ENCODE measurements at places on chromosomes 4 and X.

DNA sequence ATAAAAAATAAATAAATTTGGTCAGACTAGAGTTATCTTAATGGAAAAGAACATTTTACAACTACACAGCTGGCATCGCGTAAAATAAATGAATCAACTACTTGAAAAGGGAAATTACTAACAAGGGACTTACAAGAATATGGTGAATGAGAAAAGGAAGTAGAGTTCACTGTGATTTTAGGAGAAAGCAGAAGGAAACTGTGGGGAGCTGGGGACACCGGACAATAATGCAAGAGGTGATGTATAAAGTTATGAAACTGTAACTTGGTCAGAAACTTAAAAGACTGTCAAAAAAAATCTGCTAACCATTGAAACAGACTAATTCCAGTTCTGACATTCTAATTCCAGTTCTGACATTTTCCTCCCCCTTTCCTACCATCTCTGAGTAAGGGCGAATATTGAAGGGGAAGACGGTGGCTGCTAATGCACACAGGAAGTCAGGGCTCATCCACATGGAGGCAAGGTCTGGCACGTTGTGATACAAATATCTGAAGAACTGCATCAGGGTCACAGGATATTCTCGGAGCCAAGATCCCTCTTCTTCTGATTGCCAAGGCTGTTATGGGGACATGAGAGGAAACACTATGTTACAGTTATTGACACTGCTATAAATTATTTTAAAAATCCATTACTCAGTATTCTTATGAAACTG is 170.5 kb downstream of the CDS1 start:
- DNase-seq = no peak

DNA sequence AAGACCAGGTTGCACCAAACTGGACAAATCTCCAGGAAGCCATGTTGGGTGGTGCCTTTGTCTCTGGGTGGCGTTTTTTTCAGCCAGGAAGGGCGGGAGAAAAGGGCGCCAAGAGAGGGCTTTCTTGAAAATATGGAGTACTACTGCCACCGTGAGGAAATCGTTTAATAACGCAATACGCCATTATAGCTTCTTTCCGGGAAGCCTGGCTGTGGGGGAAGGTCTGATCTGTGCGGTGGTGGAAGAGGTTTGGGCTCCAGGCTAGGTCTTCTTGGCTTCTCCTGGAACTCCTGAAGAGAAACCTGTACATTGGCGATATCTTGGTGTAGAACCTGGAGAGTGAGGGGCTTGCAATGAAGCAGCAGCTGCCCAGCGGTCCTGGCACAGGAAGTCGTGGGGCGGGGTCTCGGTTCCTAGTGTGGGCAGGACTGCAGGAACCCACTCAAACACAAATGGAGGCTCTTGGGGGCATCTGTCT is 202.7 kb downstream of the OR13H1 start:
- peak; percentile 4 for DNase-seq

DNA sequence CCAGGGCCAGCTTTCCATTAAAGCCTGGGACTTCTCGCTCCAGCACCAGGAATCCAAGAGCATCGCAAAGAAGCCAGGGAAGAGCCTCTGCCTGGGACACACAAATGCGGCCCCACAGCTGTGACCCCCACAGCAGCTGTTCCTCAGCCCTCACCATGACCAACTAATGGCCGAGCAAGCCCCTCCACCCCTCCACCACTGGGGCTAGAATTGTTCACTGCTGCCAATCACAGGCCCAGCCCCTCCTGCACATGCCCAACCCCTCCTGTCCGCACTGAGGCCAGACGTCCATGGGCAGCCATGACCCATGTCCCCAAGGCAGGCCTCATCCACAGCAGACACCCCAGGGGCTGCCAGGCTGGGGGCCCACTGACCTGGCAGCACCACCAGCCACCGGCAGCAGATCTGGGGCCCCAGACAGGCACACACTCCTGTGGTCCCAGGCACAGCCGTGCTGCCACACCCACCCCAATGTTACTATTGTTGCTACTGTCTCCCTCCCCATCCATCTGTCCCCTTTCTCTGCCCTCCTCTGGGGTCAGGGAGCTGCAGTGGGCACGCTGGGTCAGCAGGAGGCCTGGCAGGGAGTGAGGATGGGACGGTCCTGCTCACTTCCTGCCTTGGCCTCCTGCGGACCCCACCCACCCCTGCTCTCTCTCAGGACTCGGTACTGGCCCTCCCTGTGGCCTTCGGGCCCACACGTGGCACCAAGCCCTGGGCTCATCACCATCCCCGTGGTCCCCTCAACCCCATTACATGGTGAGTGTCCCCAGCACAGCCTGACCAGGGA is 56.0 kb downstream of the ZFYVE28 start:
- no peak for DNase-seq

DNA sequence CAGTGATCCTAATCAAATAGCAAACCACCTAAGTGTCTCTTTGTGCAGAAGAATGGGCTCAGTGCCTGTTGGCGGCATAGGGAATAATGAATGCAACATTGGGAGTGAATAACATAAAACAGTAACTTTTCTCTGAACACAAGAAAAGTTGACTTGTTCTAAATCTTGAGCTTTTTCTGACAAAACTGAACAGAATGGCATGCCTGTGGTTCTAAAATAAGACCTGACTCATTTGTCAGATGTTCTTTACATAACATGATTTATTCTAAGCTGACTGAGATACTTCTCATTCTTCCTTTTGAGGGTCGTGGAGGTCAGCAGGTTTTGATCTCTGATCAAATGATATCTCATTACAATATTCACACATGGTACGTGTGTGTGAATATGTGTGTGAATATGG is 165.4 kb upstream of the WDR1 start:
- peak; percentile 40 for DNase-seq

GRCh38 chr4:17584521-17585213 is 7.7 kb downstream of the LAP3 start:
- DNase-seq = no peak

- DNase-seq = no peak
Observed at GRCh38 chrX:39398215-39398962, 597.1 kb downstream of the MID1IP1 start.

GRCh38 chr4:187711586-187711985 is 284.0 kb upstream of the ZFP42 start:
- peak; percentile 14 for DNase-seq

GRCh38 chr4:58093352-58093751 is 983.2 kb upstream of the IGFBP7 start:
- no peak for DNase-seq

- peak; percentile 91 for DNase-seq
Observed at GRCh38 chr4:181684310-181684709, 558.9 kb upstream of the TENM3 start.

- DNase-seq = no peak
Observed at GRCh38 chrX:50618788-50619558, 148.3 kb upstream of the DGKK start.

DNA sequence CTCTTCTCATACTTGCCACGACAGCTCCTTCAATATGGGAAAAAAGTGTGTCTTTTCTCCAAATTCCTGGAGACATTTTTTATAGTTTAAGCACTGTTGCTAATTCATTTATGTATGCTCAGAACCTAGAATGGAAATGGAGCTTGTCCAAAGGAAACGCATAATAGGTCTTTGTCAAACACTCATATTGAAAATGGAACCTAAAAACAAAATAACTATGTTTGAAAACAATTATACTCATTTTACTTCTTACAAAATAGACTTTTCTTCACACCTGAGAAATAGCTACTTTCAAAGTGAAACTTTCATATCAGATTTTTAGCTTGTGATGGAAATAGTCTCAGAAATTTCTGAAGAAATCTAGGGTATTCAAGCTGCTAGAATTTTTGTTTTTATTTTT is 529.7 kb upstream of the BOD1L1 start:
- DNase-seq = no peak

DNA sequence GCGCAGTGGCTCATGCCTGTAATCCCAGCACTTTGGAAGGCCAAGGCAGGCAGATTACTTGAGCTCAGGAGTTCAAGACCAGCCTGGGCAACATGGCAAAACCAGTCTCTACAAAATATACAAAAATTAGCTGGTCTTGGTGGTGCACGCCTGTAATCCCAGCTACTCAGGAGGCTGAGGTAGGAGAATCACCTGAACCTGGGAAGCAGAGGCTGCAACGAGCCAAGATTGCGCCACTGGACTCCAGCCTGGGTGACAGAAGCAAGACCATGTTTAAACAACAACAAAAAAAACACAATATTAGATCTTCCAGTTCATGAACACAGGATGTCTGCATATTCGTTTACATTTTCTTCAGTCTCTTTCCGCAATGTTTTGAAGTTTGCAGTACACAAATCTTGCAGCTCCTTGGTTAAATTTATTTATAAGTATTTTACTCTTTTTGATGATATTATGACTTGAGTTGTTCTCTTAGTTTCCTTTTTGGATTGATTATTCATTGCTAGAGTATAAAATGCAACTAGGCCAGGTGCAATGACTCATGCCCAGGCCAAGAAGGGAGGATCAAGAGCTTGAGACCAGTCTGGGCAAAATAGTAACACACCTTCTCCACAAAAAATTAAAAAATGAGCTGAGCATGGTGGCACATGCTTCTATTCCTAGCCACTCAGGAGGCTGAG is 30.4 kb upstream of the ABCG2 start:
- DNase-seq = no peak

GRCh38 chr4:20313237-20314030 is 61.7 kb downstream of the SLIT2 start:
- no peak for DNase-seq

DNA sequence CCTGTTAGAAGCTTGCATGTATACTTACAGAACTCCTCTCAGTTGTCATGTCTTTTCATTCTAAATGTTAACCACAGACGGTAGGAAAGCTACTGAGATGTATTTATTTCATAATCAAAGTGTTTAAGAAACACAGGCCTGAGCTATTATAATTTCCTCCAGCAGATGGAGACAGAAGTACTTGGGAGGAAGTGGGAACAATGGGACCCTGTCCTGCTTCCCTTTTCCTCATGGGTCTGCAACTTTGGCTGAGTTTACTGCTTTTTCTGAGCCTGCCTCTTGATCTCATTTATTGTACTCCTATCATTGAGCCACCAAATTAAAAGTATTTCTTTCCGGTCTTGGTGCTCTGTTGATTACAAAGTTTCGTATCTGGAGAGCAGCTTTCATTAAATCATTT is 67.7 kb upstream of the SPANXN2 start:
- DNase-seq = peak; percentile 3

- peak; percentile 0 for DNase-seq
Observed at GRCh38 chrX:51395810-51396728, 63.4 kb downstream of the NUDT10 start.

- DNase-seq = peak; percentile 88
Observed at GRCh38 chrX:110414679-110415439, 56.2 kb downstream of the RTL9 start.

DNA sequence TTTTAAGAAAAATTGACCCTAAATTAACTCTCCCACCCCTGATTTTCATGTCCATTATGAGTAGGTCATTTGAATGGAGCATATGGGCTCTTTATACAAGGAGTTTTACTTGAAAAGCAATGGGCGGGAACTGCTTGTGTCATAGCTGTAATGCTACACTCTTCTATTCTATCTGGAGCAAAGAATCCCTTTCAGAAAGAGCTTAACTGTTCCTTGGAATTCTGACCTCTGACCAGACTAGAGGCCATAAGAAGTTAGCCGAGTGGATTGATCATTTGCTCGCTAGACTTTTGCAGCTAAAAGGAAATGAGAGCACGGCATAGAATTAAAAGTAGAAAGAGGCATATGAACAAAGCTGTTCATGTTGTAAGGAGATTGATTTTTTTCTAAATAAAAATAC is 79.1 kb downstream of the DOCK11 start:
- DNase-seq = no peak

GRCh38 chr4:6116696-6117285 is 83.6 kb downstream of the JAKMIP1 start:
- DNase-seq = no peak

DNA sequence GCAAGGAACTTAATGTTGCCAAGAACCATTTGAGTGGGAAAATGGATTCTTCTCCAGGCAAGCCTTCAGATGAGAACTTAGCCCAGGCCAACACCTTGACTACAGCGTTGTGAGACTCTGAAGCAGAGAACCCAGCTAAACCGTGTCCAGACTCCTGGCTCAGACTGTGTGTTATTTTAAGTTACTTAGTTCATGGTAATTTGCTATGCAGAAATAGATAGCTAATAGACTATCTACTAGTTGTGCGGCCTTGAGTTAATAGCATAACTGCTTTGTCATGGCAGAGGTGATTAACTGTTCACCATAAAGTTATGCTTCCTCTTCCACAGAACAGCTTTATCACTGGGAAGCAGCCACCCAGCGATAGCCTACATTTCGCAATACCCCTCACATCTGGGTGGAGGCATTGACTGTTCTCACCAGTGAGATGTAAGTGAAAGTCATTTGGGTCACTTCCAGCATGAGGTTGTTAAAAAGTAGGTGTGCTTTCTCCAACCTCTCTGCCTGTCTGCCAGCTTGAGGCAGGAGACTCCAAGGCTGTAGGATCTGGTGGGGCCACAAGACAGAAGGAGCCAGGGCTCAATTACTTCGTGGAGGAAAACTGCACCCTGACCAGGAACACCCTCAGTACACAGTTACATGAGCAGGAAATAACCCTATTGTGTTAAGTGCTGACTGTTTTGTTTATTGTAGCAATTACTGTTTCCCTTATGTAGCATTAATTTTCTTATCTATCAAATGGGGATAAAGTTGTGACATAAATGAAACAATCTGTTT is 94.2 kb downstream of the GPAT3 start:
- DNase-seq = no peak

DNA sequence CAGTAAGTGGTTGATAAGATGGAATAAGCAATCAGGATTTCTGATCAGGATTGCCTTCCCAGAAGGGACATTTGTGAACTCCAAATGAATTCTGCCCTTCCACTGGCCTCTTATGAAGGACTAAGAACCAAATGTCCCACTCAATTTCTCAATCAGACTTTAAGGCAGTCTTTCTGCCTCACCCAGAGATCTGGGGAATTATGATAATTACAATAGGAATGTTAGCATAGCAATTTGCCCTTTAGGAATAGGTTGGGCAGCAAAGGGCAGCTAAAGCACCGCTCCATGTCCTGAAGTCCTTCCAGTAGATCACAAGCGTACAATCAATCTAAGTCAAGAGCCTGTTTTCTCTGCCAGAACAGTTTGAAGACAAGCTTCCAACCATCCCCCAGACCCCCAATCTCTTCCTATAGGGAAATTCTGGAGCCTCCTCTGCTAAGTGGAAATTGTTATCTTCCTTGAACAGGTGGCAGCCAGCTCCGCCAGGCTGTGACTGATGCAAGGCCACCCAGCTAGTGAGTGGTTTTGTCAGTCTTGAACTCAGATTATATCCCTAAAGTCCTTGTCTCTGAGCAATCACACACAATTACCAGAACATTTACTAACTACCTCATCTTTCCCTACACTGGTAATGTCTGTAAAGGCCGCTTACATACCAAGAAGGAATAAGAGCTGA is 18.6 kb downstream of the NKX3-2 start:
- no peak for DNase-seq

- no peak for DNase-seq
Observed at GRCh38 chr4:8439168-8439567, 1.4 kb downstream of the ACOX3 start.
